Left ventricle myocardium superior (tissue), 1 donor: ENCODE measurements at places on chromosomes 4 and X.

- DNase-seq, result no peak
Measured at GRCh38 chr4:5066101-5066500, 14.8 kb downstream of the STK32B start.

GRCh38 chrX:106670631-106671030, 55.9 kb upstream of the RNF128 start:
- no peak for DNase-seq

- no peak for DNase-seq
Measured at GRCh38 chrX:23505531-23506303, 161.6 kb upstream of the PRDX4 start.

DNA sequence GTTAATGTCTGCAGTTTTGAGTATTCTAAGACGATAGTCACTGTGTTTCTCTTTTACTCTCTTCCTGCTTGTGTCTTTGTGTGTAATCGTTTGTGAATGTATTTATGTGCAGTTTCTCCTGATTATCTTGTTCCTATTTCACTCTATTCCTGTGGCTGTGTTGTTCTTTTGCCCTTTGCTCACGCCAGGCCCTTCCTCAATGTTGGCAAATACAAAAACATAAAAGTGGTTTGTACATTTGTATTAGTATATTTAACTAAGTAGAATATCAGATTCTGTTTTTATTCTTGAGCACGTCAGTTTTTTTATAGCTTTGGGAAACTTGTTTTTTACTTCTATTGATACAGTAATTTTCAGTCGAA, 107.6 kb upstream of the BMPR1B start:
- DNase-seq, result no peak

GRCh38 chr4:76407440-76408119, 13.4 kb downstream of the CCDC158 start:
- no peak for DNase-seq

GRCh38 chr4:25209702-25210101, 24.1 kb upstream of the PI4K2B start:
- no peak for DNase-seq

DNA sequence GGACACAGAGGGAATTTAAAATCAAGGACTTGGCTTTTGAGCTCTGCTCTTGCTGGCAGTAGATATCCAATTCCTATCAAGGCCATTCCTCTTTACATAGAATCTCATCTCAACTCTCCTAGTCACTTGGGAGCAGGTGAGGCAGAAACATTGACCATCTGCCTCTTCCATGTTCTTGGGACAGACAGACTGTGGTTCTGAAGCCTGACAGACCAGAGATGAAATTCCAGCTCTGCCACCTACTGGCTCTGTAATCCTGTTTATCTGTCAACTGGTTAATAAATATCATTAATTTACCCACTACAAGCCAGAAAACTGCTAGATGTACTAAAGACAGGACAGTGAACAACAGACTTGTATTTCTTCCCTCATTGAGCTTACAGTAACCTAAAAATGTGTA, 300.8 kb downstream of the ADGRL3 start:
- DNase-seq, result no peak

GRCh38 chr4:117324851-117325491, 239.6 kb upstream of the TRAM1L1 start:
- no peak for DNase-seq

DNA sequence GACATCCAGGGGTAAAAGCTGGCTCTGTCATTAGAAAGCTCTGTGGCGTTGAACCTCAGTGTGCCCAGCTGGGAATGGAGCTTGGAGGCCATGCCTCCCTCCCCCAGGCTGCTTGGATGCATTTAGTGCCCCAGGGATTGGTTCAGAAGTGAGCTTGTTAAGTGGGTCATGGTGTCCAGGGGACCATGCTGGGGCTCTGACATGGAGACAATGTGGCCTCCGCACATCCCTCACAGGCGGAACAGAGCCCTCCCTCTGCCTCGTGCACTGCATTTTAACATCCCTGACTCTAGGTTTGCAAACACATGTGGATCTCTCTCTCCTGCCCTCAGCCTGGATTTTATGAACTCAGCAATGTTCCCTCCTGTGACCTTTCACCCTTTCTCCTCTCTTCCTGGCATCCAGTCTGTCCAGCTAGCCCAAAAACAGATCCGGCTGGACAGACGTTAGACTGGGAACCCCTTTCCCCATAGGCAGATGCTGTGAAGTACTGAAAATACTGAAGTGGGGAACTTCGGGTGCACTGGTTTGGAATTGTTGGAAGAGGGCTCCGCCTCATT, 81.5 kb downstream of the SORCS2 start:
- DNase-seq, result no peak

- no peak for DNase-seq
Measured at GRCh38 chrX:123736333-123736921, 3.6 kb upstream of the THOC2 start.

DNA sequence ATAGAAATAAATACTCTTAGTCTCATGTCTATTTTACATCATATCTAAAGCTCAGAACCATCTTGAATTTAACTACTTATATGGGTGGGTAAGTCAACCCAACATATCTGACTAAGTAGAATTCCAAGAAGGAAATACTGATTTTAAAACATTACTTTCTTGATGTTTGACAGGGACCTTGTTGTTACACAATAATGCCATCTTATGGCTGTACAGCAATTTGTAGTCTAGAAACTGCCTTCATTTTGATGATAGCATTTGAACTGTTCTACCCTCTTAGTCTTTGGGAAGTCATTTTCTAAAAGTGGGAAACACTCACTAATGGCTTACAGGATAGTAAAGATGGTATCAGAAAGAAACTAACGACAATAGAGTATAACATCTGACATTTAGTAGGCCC, 929.5 kb downstream of the DMD start:
- no peak for DNase-seq

- no peak for DNase-seq
Measured at GRCh38 chr4:173362666-173363065, 8.1 kb upstream of the SAP30 start.

GRCh38 chr4:35166466-35166865, 1077.8 kb downstream of the ARAP2 start:
- DNase-seq, result no peak

DNA sequence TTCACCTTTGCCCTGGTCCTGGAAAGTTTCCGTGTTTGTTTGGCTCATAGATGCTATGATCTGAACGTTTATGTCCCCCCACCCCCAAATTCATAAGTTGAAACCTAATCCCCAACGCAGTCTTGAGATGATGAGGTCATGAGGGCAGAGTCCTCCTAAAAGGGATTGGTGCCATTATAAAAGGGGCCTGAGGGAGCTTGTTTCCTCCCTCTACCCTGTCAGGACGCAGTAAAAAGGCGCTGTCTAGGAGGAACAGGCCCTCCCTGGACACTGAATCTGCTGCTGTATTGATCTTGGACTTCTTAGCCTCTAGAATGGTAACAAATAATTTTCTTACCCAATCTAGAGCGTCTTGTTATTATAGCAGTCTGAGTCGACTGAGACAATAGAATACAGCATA, 2190.6 kb upstream of the TENM3 start:
- no peak for DNase-seq

- no peak for DNase-seq
Measured at GRCh38 chr4:13032936-13033335, 451.2 kb downstream of the RAB28 start.

DNA sequence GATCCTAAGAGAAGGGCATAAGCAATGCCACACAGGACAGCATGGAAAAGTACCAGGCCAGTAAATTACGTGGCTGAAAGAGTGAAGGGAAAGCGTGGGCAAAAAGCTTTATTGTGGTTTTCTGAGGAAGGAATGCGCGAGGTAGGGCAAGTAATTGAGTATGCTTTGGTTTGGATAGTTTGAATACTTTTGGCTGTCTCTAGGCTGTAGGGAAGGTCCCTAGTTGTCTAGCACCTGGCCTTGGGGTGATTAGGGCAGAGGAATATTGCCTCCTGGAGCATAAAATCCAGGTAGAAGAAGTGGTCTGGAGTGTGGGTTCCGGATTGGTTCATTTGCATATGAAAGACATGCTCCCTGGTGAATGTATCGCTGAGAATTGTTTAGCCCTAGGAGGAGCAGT, 46.4 kb upstream of the NALF2 start:
- DNase-seq, result no peak

DNA sequence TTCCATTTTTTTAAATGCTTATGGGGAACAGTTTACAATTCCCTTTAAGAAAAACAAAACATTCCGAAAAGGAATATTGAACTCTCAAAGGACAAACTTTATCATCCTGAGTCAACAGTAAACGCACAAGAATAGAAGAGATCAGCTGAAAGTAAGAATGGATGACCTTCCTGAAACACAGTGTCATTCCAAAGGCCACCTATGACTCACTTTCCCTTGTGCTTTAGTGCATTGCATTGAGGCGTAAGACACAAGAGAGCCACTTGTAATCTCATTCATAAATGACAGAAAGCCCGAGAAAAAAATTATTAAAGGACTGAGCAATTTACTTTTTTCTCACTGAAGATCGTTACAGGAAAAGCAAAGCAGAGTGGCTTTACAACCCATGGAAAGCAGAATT, 1062.4 kb upstream of the DIAPH2 start:
- DNase-seq, result no peak

DNA sequence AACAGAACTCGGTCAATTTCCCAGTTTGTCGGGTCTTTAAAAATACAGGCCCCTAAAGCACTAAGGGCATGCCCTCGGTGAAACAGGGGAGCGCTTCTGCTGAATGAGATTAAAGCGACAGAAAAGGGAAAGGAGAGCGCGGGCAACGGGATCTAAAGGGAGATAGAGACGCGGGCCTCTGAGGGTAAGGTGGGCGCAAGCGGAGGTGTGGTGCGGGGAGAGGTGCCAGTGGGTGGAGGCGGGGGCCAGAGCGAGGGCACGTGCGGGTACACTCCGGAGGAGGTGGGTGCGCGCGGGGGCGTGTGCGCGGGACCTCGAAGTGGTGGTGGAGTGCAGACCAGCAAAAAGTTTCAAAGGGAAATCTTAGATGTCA, 787 bp upstream of the TET2 start:
- DNase-seq, result no peak

GRCh38 chr4:23814996-23815660, 74.7 kb downstream of the PPARGC1A start:
- DNase-seq, result no peak

GRCh38 chrX:41903544-41903943, 19.8 kb downstream of the CASK start:
- no peak for DNase-seq

- DNase-seq, result no peak
Measured at GRCh38 chr4:64682481-64682880, 273.2 kb upstream of the TECRL start.
